ENCODE measurements at places on chromosomes 7 and 10. TPM values are rescaled to one million over a fixed set of nuclear protein-coding genes. Genes with fewer than 3 reads are reported as not detected.

DNA sequence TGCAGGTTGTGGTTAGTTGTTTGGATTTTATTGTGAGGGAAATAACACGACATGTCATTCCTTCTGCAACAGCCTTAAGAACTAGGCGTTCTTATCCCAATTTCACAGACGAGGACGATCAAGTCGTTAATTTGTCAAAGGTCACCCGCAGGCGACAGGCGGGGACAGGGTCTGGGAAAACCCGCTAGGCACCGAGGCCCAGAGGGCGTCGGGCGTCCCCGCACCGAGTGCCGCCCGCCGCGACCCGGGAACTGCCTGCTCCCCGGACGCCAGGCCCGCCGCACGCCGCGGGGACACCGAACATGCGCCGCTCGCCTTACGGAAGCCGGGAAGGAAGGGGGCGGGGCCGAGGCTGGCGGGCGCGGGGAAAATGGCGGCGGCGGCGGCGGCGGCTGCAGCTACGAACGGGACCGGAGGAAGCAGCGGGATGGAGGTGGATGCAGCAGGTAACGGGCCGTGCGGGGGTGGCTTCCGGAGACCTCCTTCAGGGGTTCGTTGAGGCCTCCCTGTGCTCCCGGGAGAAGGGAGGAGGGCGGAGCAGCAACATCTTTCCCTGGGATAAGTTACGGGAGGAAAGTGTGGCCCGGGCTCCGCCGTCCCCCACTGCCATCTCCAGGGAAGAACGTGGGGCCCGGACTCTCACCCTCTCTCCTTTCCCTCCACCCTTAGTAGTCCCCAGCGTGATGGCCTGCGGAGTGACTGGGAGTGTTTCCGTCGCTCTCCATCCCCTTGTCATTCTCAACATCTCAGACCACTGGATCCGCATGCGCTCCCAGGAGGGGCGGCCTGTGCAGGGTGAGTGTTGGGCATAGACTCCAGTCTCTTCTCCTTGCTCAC lies at the start of gene COPS6:
Gene COPS6 (plus strand): TSS at position 349 of the 837 bp plus-strand sequence. CDS start 22 bp downstream, at position 371.
- DNase-seq, result peak; percentile 90

The CYP2C18 gene
- total RNA-seq, result 18.5 TPM

DNA sequence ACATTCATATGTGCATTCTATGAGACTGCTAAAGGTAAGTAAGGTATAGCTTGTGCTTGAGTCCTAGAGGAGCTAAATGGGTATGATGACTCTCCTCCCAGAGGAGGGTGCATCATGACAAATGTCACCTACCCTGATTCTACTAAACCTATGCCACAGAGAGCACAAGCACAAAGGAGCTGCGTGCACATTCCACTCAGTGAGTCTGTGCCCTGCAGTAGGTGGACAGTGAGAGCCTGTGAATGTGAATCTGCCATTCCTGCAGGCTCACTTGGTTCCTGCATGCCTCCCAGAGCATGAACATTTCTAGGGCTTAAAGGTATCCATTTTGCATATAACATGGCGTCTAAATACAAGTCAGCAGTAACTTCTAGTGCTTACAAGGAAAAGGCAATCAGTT lies 46.8 kb downstream of the PRKAR2B start:
- DNase-seq, result no peak

- no peak for DNase-seq
Observed at GRCh38 chr10:123938890-123939289, 47.3 kb upstream of the CPXM2 start.

The COL13A1 gene
- total RNA-seq, result 4.5 TPM

- DNase-seq, result no peak
Observed at GRCh38 chr10:93420944-93421825, 60.9 kb downstream of the MYOF start.

The VKORC1L1 gene
- total RNA-seq, result 28.5 TPM

The TMEM213 gene
- total RNA-seq, result 0.03 TPM

GRCh38 chr7:5629941-5630340 lies 151.5 kb downstream of the RNF216 start:
- no peak for DNase-seq

DNA sequence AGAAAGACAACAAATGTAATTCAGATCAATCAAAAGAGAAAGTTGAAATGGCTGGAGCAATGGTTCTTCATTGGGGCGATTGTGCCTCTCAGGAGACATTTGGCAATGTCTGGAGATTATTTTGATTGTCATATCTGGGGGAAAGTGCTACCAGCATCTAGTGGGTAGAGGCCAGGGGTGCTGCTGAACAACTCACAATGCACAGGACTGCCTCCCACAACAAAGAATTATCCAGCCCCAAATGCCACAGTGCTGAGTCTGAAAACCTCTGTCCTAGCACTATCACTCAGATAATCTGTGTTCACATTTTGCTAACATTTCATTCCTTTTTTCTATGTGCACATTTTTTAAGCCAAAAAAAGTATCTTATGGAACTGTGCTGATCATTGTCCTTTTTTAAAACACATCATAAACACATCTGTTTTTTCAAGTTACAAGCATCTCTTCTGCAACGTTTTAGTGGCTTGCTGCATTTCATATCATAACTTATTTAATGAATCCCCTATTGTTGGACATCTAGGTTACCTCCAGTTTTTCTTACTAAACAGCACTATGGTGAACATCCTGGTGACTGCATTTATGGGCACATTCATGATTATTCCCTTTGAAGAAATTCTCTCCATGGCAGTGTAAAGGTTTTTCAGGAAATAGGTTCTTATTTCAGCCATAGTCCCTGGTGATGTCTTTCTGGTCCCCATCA lies 114.2 kb downstream of the C10orf105 start:
- DNase-seq, result no peak

DNA sequence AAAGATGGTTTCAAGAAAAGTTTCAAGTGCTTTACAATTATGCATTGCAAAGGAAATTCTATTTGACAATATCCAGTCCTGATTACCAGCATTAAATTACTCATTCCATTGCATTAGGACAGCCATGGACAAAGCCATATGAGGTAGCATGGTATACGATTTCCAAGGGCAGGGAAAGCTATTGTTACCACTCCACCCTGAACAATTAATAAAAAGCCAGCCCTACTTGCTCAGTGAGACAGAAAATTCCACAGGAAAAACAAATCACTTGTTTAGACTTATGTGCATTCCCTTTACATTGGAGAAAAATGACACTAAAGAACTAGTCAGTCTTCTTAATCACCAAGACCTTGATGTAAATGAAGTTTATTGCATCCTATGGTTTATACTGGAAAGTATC lies 5.6 kb downstream of the CD36 start:
- no peak for DNase-seq

GRCh38 chr7:11410656-11411644 lies 421.0 kb downstream of the THSD7A start:
- DNase-seq, result no peak

The SFTPD gene
- 55.5 TPM for total RNA-seq

DNA sequence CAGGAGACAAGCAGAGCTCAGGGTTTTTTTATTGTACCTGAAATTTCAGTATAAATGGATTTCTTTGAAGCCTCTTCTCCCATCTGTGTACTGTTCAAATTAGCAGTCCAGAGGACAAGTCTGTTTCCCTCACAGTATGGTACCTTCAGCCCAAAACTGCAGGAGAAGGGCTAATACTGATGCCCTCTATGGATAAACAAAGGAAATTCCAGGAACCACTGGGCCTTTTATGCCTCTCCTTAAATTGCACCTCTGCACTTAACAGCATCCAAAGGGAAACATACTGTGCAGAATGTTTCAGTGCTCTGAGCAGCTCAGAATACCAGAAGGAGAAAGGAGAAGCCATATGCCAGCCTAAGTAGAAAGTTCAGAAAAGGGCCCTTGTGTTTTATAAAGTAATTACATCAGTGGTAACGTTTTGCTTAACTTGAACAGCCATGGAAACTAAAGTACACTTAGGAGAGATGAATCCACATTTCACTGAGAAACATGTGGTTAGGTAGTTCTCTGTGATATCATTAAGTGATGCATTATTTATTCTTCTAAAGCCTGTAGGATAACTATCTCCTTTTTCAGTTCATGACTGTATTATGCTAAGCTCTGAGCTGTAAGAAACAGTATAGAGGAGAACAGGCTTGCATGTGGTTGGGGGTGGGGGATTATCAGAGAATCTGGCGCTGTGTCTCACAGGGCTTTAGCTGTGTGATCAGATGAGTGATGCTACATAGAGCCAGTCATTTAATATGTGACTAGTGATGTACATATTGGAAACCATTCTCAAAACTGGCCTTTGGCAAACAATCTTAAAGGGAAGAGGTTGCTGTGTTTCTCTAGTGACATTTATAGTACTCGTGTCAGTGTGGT lies 111.3 kb downstream of the POU6F2 start:
- DNase-seq, result no peak

The NUTM2B gene
- 0.20 TPM for total RNA-seq

DNA sequence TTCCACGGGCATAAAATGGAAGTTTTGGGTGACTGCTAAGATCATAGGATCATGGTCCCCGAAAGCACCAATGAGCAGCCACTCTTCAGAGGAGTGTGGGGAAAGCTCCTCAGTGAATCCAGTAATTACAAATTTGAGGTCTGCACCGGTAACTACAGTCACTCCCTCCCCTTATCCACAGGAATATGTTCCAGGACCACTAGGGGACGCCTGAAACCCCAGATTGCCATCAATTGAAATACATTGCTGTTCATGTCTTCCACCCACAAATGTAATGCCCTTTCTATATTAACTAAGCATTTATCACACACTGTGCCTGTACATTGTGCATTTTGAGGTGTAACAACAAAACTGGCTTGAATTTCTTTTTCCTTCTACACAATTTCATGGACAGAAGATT lies 447.9 kb upstream of the PFKP start:
- peak; percentile 28 for DNase-seq

- DNase-seq, result no peak
Observed at GRCh38 chr10:28418069-28418468, 114.8 kb upstream of the WAC start.

DNA sequence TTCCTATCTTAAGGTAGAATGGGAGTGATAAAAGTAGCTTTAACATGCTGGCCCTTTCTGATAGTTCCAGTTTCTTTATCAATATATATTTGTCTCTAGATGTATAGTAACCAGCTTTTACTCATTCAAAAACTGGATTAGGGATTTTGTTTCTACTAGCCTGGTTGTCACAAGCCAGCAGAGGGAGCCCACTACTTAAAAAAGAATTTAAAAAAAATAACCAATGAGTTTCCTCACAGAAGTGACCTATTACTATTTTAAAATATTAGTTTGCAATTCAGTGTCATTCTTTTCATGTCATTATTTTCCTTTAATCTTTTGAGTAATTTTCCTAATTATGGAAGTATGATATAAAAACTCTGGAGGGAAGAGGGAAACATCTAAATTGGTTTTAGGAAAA lies 142.1 kb downstream of the PHTF2 start:
- peak; percentile 50 for DNase-seq

GRCh38 chr7:2441430-2442058 lies 34.7 kb downstream of the GRIFIN start:
- no peak for DNase-seq

- no peak for DNase-seq
Observed at GRCh38 chr7:32116436-32116835, 46.2 kb upstream of the PDE1C start.

The DNAJC12 gene
- 13.4 TPM for total RNA-seq

- DNase-seq, result peak; percentile 86
Observed at GRCh38 chr10:112383325-112383724, 9.4 kb downstream of the ACSL5 start.

The RASA4B gene
- total RNA-seq, result 0.52 TPM

- DNase-seq, result peak; percentile 33
Observed at GRCh38 chr7:31464601-31465000, 49.3 kb upstream of the ITPRID1 start.

- DNase-seq, result peak; percentile 27
Observed at GRCh38 chr7:39271402-39271801, 293.7 kb downstream of the POU6F2 start.

GRCh38 chr10:71049994-71050393 lies 161.6 kb upstream of the PCBD1 start:
- DNase-seq, result no peak

DNA sequence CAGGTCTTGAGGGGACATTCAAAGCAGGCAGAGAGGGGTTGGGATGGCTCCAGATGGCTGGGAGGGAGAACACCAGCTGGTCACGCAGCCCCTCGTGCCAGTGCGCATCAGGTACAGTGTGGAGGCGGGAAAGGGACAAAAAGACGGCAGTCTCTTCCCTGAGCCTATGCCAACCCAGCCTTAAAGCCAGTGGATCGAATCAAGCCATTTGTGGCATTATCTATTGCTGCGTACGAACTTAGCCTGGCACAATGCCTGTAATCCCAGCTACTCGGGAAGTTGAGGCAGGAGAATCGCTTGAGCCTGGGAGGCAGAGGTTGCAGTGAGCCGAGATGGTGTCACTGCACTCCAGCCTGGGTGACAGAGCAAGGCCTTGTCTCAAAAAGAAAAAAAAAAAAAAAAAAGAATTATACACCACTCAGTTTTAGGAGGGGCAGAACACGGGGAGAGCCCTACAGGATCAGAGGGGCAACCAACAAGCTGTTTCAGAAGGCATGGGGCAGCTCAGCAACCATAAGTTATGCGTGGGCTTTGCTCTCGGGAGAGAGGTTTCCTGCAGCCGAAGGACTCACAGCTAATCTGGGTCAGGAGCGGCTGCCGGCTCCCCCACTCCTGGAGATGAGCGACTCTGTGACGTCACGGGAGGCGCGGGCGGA lies 356 bp upstream of the NDUFB2 start:
- DNase-seq, result peak; percentile 97

The SPRN gene
- 0.97 TPM for total RNA-seq

- no peak for DNase-seq
Observed at GRCh38 chr10:52455098-52455497, 141.0 kb downstream of the DKK1 start.

The UPK3B gene
- total RNA-seq, result 16.8 TPM

- DNase-seq, result peak; percentile 13
Observed at GRCh38 chr7:3259711-3260400, 41.2 kb upstream of the SDK1 start.

- DNase-seq, result no peak
Observed at GRCh38 chr10:8116926-8117493, 62.5 kb downstream of the GATA3 start.

GRCh38 chr7:143444063-143444782 lies 970 bp downstream of the TAS2R60 start:
- DNase-seq, result no peak

- DNase-seq, result no peak
Observed at GRCh38 chr10:28219251-28219650, 83.6 kb downstream of the MPP7 start.

GRCh38 chr7:11747715-11748485 lies 84.1 kb downstream of the THSD7A start:
- no peak for DNase-seq

DNA sequence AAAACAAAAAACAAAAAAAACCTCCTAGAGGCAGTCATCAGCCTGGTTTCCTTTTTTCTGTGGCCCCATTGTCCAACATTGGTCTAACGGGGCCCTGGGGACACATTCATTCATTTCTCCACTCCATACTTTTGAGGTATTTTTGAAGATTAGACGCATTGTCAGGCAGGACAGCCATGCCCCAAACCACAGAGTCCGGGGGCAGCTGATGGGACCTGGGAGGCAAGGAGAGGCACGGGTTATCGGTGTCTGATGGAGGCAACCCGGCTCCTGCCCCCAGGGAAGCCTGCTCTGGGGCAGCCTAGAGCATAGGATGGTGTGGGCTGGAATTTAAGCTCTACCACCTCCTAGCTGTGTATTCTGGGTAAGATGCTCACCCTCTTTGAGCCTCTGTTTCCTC lies 6.5 kb upstream of the RABGEF1 start:
- DNase-seq, result no peak

The GTPBP10 gene
- total RNA-seq, result 13.1 TPM
